ENCODE measurements at places on chromosomes 7 and 10.

DNA sequence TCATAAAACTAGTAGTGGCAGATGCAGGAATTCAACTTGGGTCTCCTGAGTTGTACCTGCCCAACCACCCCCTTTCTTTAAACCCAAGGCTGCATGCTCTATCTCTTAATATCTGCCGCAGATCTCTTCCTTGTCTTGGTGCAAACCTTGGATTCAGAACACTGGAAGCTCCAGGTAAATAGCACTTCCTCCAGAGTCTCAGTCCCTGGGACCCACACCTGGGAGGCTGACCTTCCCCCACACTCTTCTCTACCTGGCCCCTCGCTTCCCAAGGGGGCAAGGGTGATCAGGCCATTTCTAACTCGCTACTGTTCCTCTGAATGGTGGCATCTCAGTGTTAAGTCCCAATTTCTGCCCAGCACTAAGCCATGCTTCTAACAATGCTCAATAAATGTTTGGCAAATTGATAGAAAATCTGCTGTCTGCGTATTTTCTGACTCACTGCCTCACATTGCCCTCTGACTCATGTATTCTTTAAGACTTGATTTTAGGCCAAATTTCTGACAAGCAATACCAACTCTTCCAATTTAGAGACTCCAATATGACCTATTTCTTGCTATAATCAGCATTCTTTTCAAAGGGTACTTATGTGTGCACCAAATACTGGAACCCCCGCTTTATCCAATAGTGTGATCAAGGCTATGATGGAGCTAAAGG lies 68.0 kb upstream of the PPP1R3C start:
- DNase-seq: no peak

GRCh38 chr10:45586028-45586824 lies 86.3 kb downstream of the ZFAND4 start:
- DNase-seq: no peak

GRCh38 chr10:114301177-114301576 lies 62.1 kb downstream of the VWA2 start:
- DNase-seq: no peak

DNA sequence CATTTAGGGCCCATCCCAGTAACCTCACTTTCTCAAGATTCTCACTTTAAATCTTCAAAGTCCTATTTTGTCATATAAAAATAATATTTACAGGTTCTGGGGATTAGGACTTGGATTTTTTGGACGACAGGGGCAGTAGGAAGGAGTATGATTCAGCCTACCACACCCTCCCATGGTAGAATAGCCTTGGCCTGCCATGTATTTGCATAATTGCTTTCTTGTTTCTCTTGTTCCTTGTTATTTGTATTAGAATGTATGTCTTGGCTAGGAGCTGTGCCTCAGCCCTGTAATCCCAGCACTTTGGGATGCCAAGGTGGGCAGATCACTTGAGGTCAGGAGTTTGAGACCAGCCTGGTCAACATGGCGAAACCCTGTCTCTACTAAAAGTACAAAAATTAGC lies 92.5 kb downstream of the ELAPOR2 start:
- DNase-seq: no peak

GRCh38 chr10:117275121-117275520 lies 34.2 kb downstream of the SLC18A2 start:
- no peak for DNase-seq

DNA sequence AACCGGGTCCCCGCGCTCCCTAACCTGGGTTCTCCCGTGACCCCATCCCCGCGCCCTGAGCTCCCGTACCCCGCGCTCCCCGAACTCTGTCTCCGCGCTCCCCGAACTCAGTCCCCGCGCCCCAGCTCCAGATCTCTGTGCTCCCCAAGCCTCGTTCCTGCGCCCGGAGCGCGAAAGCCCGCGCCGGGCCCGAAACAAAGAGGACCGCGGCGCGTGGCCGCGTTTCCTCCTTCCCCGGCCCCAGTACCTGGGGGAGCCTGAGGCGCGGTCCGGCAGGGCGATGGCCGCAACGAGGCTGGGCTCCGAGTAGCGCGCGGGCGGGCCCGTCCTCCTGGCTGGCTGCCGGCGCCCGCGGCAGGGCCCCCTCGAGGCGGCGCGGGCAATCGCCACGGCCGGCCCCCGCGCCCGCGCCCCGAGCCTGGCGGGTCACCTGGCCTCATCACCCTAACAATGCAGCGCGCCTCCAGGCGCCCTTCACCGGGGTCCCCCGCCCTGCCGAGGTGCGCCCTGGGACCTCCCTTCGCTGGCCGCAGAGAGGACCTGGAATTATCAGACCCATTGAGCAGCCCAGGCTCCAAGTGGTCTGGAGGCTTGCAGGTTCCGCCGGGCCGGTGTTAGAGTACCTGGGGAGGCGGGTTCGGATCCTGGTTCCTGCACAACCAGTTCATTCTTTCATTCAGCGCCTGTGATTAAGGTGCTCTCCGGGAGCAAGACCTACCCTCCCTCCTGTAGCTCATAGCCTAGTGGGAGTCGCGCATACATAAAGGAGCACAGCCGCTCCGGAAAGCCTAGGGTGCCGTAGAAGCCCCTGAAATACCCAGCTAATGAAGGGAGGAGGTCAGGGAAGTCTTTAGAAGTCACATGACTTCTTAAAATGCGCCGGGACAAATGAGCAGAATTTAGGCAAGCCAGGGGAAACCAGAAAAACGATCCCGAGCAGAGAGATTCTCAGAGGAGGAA lies at the start of gene TNS3:
TSS of gene TNS3 (minus strand) at position 308 of the 960 bp plus-strand sequence. CDS start 142,475 bp downstream, outside the sequence.
- peak; percentile 35 for DNase-seq

All from NCI-H2029 (cell line).